Renal cortical epithelial cell (primary cell): ENCODE measurements at places on chromosomes 4 and X.

DNA sequence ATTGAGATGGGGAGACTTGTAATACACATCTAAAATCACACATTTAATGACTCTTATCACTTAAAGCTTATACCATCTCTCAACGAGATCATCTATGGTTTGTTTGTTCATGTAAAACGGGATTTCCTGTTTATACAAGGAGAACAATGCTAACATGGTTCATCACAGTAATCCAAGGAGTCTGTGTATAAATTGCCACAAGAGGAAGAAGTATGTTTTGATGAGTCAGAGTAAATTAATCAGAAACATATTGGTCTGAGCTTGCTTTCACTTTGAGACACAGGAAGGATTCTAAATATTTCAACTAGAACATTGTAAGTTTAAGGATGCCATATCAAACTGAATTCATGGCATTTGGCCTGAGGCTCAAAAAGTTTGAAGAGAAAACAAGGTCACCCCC is 594.1 kb downstream of the GLUD2 start:
- DNase-seq, result peak; percentile 68

DNA sequence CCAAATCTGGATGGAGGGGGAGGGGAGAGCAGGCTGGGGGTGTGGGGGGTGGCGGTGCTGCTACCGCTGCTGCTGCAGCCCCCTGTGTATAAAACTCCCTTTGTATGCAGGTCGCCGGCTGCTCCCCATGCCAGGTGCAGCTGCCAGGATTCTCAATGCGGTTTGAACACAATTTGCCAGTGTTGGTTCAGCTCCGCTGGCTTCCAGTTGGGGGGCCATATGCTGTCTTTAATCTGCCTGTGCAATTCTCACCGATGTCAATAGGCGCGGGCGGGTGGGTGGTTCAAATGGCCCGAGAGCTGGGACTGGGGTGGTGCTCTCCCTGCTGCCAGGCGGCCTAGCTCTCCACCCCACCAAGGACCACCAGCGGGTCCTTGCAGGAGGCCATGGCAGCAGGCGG is 257.6 kb downstream of the BCOR start:
- no peak for DNase-seq

DNA sequence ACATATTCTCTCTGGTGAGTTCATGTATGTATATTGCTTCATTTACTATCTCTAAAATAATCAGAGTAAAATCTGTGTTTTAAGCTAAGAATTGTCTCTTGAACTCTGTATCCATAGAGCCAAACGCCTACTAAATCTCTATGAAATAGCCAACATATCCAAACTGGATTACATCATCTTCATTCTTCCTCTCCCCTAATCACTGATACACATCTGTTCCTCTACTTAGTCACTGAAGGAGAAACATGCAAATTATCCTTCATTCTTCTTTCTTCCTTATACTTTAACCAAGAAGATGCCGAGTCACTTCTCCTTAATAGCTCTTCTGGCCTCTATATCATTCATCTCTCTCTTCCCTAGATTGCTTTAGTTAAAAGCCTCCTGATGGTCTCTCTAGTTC is 630.4 kb upstream of the FTHL17 start:
- no peak for DNase-seq

DNA sequence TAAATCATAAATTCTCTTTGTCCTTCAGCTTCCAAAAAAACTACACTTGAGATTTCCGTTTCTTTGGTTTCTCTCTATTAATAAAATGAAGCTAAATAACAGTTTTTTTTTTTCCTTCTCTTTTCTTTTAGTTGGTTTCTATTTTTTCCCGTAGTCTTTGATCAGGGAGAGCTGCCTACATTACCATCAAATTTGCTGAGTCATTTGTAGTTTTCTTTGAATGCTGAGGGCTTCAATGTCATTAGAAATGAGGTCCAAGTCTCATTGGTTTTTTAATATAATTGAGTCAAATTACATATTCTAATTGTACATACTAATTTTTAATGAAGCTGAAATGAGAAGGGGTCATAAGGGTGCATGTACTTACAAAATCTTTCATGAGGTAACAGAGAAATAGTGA is 550.2 kb downstream of the GBA3 start:
- DNase-seq, result no peak

DNA sequence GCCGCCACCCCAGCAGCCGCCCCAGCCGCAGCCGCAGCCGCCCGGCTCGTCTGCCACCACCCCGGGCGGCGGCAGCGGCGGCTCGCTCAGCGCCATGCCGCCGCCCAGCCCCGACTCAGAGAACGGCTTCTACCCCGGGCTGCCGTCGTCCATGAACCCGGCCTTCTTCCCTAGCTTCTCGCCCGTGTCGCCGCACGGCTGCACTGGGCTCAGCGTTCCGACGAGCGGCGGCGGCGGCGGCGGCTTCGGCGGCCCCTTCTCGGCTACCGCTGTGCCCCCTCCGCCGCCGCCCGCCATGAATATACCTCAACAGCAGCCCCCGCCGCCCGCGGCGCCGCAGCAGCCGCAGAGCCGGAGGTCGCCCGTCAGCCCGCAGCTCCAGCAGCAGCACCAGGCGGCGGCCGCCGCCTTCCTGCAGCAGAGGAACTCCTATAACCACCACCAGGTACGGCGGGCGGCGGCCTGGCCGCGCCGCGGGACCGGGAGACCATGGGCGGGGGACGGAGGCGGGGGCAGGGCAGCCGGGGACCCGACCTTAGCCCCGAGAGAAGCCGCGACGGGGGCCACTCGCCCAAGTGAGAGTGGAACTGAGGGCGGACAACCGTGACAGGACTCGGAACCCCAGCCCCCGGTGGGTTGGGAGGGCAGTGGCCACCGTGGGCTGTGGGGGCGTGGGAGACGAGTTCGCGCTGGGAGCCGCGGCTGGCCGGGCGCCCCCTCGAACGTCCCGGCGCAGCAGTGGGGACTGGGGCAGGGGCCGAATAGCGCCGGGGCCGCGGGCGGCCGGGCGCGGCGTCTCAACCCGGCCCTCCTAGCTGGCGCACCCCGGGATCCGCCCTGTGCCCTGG is 1.8 kb downstream of the CPEB2 start:
- no peak for DNase-seq
